ENCODE measurements at places on chromosomes 1 and 21.

DNA sequence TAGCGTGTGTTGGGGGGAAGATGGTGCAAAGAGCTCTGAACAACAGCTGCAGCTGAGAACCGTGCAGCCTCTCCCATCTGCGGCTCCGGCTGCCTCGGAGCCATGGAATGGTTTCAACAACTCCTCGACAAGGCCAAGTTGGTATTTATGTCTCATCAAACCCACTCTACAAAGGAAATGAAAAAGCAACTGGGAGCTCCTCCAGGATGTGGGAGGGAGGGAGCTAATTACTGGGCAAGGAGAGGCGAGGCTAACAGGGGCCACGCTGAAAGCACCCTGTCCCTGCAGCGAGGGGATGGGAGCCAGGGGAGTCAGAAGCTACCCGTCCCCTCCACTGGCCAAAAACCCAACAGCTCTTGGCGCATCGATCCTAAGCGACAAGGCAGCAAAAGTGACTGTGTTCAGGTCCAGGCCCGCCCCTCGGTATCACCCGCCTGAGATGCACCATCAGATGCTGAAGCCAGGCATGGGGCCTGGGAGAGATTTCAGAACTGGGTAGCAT is 63.1 kb downstream of the ACOT7 start:
- DNase-seq = no peak

GRCh38 chr1:15322648-15323350 is 75.8 kb downstream of the FHAD1 start:
- no peak for DNase-seq

DNA sequence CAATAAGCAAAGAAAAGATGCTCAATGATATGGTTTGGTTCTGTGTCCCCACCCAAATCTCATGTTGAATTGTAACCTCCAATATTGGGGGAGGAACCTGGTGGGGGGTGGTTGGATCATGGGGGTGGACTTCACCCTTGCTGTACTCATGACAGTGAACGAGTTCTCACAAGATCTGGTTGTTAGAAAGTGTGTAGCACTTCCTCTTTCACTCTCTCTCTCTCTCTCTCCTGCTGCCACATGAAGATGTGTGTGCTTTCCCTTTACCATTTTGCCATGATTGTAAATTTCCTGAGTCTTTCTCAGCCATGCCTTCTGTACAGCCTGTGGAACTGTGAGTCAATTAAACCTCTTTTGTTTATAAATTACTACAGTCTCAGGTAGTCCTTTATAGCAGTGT is 248.4 kb downstream of the HHIPL2 start:
- DNase-seq = no peak

DNA sequence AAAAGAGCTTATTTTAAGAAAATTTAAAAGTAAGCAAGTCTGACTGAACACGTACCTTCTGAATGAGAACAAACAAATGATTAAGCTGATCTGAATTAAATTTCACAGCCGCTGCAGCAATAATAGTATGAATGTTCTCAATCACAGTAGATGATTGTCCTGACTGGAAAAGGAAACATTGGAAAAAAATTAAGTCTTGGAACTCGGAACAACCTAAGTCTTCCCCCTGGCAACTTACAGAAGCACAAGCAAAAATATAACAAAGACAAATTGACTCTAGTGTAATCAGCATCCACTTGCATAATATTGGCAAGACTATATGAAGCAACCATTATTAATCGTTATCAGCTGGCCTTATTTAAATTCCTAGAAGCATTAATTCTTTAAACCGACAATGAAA is 60.5 kb downstream of the USP24 start:
- no peak for DNase-seq

- DNase-seq = no peak
Measured at GRCh38 chr1:207424570-207425131, 29.5 kb upstream of the CR2 start.

- DNase-seq = no peak
Measured at GRCh38 chr1:178847396-178847849, 23.5 kb downstream of the ANGPTL1 start.

DNA sequence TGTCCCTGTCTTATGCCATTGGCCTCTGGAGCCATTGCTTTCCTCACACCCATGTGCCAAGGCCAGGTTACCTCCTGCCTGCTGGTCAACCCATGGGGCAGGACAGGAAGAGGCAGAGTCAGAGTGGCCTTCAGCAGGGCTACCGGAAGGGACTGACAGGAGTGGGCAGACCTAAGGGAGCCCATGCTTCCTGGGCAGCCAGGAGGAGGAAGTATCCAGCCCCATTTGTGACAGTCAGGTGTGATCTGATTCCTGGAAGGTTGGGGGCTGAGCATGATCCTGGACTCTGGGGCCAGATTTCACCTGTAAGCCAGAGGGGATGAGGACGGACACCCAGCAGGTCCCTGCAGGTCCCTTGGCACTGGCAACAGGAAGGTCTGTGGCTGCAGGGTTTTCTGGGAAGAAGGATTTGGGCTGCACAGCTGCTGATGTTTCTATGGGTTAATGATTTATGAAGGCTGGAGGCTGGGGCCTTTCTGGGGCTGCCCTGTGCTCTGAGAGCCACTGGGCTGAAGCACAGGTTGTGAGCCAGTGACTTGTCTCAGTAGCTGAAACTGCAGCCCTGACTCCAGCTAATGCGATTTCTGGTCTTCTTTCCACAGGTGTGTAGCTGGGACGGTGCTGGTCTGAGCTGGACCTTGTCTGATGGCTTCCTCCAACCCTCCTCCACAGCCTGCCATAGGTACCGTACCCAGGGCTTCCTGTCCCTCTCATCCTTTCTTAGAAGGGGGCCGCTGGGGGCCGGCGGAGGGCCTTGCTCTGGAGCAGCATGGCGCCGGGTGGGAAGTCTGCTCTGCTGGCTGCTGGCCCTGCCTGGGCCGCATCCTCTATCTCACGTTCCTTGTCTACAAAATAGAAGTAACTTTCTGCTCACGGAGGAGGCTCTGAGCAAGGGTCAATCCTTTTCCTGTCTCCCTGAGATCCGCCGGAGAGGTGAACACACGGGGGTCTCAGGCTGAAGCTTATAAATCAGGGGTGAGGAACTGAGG is 40.7 kb downstream of the ARHGEF10L start:
- no peak for DNase-seq

GRCh38 chr1:219805191-219805590 is 123.2 kb downstream of the SLC30A10 start:
- DNase-seq = no peak

- DNase-seq = no peak
Measured at GRCh38 chr1:93490357-93490756, 42.4 kb downstream of the FNBP1L start.

DNA sequence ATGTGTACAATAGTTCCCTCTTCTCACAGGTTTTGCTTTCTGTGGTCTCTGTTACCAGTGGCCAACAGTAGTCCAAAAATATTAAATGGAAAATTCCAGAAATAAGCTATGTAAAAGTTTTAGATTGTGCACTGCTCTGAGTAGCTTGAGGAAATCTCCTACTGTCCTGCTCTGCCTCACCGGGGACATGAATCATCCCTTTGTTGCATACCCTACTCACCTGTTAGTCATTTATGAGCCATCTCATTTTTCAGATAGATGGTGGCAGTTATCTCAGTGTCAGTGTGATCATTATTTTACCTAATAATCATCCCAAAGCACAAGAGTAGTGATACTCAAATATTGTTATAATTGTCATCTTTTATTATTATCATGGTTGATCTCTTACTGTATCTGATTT is 688.1 kb downstream of the PLA2G4A start:
- no peak for DNase-seq

- no peak for DNase-seq
Measured at GRCh38 chr1:212203630-212204029, 81.6 kb upstream of the PPP2R5A start.

DNA sequence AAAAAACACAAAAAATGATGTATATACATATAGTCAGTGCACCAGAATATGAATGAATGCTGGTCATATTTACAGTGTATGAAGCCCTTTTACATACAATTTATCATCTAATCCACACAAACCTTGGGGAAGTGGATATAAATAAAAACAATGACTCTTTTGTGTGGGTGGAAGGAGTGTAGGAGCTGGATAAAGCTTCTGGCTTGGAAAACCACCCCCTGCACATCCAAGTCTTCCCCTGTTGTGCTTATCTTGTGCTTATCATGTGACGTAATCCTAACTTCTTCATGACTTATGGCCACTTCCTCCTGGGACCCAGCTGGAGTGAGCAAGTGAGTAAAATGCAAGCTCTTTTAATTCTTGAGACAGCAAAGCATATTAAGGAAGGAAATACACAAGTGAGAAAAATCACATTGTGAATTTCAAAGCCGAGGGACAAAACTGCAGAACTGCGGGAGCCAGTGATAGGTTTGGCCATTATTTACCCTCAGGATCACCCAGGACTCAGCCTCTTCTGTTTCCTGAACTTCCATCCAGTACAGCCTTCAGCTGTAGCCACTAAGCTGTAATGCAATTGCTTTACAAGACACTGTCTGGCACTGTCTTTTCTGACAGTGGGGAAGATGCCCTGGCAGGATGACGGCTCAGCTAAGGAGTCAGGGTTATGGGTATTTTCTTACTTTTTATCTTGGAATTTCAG is 104.0 kb upstream of the PPM1J start:
- no peak for DNase-seq

DNA sequence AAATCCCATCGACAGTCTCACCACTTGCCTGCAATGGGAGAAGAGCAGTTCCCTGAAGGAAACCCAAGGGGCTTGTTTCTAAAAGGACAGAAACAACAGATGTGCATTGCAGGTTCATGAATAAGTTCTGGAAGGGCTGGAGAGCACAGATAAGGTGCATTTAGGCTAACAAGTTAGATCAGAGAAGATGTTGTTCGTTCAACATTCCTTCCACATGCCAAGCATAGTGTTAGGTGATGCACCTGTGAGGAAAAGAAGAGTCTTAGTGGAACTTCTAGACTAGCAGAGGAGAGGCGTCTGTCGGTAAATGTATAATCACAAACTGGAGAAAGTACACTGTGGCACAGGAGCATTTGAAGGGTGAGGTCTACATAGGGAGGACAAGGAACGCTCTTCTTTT is 98.0 kb downstream of the ST3GAL3 start:
- no peak for DNase-seq

DNA sequence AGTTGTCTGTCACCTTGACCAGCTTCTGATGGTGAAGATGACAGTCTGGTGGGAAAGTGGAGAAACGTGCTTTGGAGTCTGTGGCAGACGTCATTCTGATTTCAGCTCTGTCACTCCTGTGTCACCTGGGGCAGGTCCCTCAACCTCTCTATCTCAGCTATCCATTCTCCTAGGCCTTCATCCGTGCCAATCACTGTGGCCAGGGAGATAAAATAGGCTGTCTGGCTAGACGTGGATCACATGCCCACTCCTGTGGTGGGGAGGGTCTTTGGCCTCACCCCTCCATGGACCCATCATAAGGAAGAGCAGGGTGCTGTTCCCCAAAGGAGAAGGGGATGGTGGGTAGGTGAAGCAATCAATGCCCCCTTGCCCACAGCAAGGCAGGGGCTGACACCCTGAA is 140.3 kb downstream of the ACTL8 start:
- DNase-seq = no peak

DNA sequence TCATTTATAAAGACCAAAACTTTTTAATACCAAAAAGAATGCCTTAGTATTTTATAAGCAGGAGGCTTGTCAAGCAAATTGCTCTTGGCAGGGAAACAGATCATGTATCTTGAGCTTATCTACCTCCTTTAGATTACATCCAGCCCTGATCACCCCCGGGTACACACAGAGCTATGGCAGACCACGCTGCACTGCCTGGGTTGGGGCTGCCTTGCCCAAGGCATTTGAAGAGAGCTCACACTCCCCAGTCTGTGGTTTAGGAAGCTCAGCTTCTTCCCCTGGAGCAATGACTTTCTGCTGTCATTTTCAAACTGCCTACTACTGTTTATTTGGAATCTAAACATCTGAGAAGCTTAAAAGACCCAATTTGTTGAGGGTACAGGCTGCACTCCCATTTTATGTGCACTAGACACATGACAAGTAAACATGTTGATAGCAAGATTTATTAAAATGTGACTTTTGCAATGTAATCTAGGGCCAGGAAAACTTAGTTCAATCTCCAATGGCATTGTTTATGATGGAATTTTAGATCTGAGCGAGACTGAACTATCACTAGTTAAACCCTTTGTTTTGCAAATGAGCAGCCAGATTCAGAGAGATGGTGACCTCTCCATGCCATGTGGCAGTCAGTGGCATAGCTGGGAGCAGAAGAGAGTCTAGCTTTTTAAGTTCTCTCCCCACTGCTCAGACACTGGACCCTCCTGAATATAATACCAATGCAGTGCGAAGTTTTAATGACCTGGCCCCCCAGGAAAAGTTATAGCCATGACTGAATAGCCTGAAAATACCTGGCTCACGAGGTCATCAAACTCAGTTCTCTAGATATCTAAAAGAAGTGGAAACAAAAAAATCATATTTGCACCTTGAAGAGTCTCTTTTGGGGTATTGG is 214.9 kb downstream of the HLX start:
- no peak for DNase-seq

DNA sequence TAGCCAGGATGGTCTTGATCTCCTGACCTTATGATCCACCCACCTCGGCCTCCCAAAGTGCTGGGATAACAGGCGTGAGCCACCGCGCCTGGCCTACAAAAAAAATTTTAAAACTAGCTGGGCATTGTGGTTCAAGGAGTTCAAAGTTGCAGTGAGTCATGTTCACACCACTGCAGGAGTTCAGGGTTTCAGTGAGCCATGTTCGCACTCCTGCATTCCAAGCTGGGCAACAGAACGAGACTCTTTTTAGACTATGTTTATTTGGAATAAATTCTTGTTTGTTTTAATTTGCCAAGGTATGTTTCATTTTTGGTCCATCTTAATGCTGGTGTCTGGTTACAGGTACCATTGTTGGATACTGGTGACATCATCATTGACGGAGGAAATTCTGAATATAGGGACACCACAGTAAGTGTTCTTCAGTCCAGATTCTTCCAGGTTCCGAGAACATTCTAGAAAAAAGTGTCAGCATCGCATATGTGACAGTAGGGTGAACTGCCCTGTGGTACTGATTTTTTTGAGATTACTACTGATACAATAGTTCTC is 3.9 kb downstream of the PGD start:
- no peak for DNase-seq

GRCh38 chr1:29444081-29444715 is 207.9 kb downstream of the PTPRU start:
- no peak for DNase-seq

DNA sequence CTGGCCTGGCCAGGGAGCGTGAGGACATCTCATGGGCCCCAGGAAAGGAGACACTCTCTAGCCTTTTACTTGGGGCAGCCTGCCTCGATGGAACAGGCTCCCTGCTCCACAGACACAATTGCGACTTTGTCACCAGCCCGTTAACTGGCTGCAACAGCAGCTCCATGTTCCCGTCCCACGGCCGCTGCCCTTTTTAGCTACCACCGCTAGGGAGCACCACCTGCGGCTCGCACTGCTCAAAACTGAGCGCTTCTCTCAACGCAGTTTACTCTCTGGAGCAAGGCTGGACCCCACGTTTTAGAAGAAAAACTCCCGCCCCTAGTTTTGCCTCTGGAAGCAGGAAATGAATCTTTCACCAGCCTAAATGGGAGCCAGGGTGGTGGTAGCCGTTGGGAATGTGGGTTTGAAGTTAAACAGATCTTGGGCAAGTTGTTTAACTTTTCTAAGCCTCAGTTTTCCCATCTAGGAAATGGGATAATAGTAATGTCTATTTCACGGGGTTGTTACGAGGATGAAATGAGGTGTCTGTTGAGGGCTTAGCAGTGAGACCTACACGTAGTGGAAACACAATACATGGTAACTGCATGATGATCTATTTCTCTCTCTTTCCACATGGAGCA is 3.5 kb upstream of the LRRC38 start:
- DNase-seq = no peak

All from NK-92 treated with Interleukin-12 subunit alpha and Interleukin-12 subunit beta, amount 100 ng/mL, for 24 hours (cell line).